ENCODE measurements at places on chromosomes 5 and 9.
A peak's percentile ranks its signal among the peaks of the same experiment; 100 is the strongest.

- DNase-seq: no peak
Measured at GRCh38 chr9:72327631-72328030, 37.4 kb downstream of the ZFAND5 start.

GRCh38 chr5:168446983-168447619 is 39.2 kb upstream of the RARS1 start:
- no peak for DNase-seq

DNA sequence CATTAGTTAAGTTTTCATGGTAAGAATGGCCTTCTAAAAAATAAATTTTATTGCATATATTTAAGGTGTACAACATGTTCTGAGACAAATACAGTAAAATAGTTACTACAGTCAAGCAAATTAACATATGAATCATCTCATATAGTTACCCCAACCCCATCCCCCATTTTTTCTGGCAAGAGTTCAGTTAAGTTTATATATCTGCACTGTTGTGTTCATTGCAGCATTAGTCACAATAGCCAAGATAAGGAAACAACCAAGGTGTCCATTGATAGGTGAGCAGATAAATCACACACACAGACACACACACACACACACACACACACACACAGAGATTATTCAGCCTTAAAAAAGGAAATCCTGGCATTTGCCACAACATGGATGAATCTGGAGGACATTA is 37.2 kb upstream of the OTULIN start:
- DNase-seq: no peak

DNA sequence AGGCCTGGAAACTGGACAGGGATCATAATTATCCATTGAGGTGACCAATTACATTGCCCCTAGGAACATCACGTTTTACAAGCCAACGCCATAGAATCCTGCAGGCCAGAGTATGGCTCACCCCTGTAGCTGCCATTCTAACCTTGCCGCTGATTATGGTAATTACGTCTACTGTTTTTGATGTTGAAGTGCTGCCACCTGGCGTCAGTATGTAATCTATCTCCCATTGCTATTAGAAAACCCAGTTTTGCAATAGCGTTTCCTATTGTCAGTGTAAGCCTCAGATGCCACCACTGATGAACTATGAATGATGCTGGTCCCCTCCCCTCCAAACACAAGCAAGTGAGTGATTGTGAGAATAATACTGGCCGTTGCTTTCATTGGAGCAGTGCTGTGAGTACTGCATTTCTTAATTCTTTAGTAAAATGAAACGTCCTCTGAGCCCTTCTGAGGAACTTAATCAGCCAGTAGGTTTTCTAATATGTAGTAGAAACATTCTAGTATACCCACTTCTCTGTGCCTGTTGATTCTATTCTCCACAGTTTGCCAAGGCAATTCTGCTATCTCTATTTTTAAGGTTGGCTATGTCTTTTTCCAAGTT is 100.5 kb upstream of the NMUR2 start:
- DNase-seq: no peak

DNA sequence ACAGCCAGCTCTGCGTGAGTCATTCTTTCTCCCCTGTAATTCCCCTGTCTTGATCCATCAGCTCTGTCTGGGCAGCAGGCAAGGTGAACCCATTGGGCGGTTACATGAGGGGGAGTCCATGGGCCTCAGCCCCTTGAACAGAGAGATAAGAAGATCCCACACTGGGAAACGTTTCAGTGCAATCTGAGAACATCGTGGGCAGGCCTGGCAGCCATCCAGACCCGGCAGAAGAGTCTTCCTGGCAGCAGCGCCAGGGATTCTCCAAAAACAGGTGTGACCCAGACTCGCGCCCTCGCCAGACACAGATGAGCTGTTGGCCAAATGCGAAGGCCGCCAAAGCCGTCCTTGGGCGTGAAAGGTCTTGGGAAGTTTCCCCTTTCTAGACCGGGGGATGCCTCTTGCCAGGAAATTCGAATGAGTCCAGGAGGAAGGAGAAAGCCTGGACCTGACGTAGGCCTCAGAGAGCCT is 6.4 kb upstream of the SLC12A7 start:
- no peak for DNase-seq

DNA sequence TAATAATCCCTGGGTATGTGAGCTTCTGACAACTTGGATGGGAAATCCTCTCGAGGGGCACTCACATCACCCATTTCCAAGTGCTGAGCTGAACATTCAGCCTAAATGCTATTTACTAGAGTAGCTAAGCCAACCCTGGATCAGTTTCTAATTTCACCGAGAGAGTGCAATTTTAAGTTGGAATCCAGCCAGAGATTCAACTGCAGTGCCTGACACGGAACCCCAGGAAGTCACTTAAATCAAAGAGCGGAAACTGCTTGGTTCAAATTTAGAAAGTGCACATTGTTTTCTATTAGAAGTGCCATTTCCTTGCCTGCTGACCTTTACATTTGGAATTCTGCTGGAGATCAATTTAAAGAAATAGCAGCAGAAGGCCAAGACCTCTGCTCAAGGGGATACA is 8.8 kb downstream of the SPRY4 start:
- DNase-seq: no peak

- DNase-seq: no peak
Measured at GRCh38 chr5:18745988-18746615, 1111.8 kb downstream of the TAF11L14 start.

DNA sequence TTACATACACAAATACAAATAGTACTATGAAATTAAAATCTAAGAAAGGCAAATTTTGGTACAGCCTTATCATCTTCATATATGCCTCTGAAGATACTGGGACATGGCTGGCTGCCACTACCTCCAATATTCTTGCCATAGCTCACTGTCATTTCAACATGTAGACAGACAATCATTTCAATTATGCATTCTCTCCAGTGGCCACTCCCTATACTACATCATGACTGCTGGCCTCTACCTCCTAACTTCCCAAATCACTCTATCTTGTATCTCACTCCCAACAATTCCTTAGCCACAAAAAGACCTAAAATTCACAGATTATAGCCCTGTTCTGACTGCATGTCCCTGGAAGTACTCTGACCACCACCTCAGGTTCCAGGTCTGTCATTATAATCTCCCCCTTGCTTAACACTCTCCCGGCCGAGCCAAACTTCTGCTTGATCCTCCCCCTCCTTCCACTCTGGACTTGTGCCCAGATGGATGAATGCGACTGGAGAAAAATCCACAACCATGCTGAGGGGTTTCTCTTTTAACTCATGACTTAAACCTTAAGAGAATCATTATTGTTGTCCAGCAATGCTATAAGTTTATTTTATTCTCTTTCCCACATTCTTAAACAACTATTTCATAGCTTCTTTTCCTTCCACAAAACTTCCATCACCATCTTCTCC is 225.3 kb upstream of the TLE4 start:
- DNase-seq: no peak

DNA sequence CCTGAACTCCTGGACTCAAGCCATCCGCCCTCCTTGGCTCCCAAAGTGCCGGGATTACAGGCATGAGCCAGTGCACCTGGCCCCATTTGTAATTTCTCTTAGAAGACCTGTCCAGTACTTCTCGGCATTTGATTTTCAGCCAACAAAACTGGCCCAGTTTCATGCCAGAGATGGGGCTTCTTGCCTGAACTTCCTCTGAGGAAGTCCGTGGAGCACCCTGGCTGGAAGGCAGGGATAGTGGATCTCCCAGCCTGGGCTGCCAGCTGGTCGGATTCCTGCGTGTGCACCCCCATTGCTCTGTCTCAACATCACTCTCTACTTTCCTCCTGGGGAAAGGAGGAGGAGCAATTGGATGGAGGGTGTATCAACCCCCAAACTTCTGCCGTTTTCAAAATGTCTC is 39.0 kb downstream of the FAM78A start:
- DNase-seq: no peak

DNA sequence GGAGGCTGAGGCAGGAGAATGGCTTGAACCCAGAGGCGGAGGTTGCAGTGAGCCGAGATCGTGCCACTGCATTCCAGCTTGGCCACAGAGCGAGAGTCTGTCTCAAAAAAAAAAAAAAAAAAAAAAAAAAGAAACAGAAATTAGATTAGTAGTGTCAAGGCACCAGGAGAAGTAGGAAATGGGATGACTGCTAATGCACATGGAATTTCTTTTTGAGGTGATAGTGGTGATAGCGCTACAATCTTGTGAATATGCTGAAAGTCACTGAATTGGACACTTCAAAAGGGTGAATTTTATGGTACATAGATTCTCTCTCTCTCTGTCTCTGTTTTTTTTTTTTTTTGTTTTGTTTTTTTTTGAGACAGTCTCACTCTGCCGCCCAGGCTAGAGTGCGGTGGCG is 42.1 kb upstream of the SUB1 start:
- DNase-seq: no peak

DNA sequence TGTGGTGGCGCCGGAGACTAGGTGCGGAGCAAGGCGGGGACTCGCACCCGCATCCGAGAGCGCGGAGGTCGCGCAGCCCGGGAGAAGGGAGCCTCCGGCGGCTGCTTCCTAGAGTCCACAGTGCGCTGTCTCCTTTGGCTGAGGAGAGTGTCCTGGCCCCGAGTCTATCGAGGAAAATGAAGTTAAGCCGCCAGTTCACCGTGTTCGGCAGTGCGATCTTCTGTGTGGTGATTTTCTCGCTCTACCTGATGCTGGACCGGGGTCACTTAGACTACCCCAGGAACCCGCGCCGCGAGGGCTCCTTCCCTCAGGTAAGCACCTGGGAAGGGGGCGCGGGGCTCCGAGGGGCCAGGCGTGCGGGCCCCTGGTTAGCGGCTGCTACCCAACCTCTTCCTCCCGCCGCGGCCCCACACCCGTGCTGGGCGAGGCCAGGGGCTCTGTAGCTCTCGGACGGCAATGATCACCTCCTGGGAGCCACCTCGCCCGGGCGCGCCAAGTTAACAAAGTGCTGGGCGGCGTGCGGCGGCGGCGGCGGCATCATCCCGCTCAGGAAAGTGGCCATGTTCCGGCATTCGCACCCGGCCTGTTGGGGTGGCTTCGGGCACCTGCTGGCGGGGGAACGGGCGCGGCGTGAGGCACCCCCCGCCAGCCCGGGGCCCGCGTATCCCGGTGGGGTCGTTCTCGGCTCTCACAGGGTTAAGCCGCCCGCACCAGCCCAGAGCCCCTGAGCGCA is 681 bp downstream of the MAN2A1 start:
- peak; percentile 5 for DNase-seq

DNA sequence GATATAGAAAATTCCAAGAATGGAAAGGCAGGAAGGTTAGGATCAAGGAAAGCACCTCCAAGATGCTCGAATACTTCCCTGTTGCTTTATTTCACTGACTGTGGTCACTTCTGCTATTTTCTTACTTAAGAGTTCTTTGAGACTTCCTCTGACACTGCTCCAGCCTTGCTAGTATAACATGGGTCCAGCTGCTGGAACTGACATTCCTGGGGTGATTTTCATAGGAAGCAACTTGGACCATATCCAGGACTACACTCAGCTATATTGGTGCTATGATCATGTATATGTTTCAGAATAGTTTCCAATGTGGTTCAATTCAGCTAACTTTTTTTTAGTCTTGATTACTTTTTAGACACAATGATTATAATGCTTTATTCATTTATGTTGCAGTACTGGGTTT is 81.6 kb upstream of the CKMT2 start:
- DNase-seq: no peak

GRCh38 chr9:27054841-27055240 is 49.4 kb upstream of the LRRC19 start:
- no peak for DNase-seq

DNA sequence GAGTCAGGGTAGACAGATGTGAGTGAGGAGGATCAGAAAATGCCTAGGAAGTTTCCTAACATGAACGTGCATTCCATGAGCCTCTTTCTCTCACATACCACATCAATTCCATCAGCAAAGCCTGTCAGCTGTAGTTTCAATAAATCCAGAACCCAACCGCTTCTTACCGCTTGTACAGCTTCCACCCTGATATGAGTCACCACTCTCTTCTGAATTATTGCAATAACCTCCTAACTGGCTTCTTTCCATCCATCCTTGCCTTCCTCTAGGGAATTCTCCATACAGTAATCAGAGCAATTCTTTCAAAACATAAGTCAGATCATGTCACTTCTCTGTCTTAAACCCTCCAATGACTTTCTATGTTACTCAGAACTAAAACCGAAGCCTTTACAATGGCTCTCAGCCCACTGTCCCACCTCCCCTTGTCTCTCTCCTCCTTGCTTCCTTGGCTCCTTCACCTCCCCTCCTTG is 8.1 kb upstream of the RAD23B start:
- DNase-seq: no peak

- no peak for DNase-seq
Measured at GRCh38 chr9:88268886-88269285, 119.4 kb upstream of the SPIN1 start.

GRCh38 chr5:55918087-55919035 is 67.2 kb downstream of the IL31RA start:
- no peak for DNase-seq

- DNase-seq: no peak
Measured at GRCh38 chr5:9547122-9547947, 1.5 kb upstream of the SEMA5A start.

DNA sequence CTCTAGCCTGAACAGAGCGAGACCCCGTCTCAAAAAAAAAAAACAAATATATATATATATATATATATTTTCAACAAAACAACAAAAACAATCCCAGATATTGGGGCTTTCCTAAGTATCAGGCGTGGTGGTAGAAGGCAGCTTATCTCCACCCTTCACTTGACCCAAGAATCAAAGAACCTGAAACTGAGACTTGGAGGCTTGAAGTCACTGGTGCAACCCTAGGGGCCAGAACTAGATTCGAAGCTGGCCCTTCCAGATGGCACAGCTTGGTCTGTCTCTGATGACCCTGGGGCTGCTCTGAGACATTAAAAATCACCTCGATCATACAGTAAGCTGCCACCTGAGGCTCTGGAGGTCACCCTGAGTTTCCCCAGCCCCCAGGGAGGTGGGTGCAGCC is 1.3 kb upstream of the KCNMB1 start:
- DNase-seq: no peak

- no peak for DNase-seq
Measured at GRCh38 chr5:34563931-34564709, 92.0 kb upstream of the RAI14 start.

DNA sequence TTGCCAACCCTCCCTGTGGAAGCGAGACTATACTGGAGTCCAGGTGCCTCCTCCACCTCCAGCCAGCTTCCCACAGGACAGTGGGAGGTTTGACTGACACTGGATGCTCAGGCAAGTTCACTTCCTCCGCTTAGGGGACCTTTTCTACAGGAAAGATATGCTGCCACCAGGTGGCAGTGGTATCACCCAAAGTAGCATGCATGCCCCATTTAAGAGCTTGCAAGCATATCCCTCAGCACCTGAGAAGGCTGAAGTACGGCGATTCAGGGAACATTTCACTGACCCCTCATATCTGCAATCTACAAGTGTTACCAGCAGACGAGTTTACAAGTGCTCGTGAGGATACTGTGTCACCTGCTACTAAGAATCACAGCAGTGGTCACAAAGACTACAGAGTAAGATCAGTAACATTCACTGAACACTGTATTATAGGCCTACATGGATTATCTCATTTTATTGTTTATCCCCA is 75.5 kb downstream of the KLHL3 start:
- peak; percentile 54 for DNase-seq

GRCh38 chr9:100590481-100590880 is 12.6 kb downstream of the CAVIN4 start:
- no peak for DNase-seq

GRCh38 chr5:6175172-6175854 is 203.0 kb downstream of the MED10 start:
- DNase-seq: no peak

- DNase-seq: no peak
Measured at GRCh38 chr5:54443270-54443669, 12.2 kb upstream of the HSPB3 start.

GRCh38 chr9:122119166-122119521 is 26.0 kb upstream of the TTLL11 start:
- no peak for DNase-seq
